HS-27A (cell line): ENCODE measurements at places on chromosomes 5 and 9.

- DNase-seq: no peak
These were observed 422.7 kb upstream of the PIK3R1 start for GRCh38 chr5:67792891-67793290.

GRCh38 chr5:51810592-51810991, 427.3 kb downstream of the ISL1 start:
- DNase-seq: no peak

DNA sequence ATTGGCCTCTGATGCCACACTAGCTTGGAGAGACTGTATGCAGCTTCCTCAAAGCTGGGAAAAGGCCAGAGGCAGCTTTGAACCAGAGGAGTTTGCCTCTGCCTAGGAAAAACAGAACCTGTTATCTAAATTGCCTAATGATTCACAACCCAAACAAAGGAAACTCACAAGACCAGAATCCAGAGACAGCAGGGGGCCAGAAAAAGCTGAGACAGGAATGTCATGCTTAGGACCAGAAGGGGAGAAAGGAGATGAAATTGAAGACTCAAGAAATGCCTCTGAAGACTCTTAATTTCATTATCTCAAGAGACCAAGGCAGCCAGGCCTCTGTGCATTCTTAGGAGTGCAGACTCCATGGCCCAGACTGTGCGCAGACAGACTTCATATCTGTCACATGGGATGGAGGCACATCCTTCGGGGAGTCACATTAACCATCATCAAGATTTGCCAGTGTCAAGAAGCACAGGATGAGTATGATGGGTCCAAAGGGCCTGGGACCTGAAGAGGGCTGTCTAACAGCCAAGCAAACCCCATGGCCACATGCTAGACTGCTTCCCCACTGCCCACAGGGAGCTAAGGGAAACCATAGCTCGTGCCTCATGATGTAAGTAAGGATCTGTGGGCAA, 57.3 kb downstream of the ARSB start:
- DNase-seq: no peak

DNA sequence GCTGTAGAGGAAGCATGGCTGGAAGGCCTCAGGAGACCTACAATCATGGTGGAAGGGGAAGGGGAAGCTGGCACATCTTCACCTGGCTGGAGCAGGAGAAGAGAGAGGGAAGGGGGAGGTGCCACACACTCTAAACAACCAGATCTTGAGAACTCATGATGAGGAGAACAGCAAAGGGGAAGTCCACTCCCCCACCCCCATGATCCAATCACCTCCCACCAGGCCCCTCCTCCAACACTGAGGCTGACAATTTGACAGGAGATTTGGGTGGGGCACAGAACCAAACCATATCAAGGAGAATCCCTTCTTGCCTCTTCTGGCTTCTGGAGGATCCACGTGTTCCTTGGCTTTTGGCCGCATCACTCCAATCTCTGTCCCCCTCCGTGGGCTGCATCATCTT, 13.1 kb upstream of the CMBL start:
- DNase-seq: no peak

GRCh38 chr5:135576075-135576599, 2.7 kb downstream of the CXCL14 start:
- DNase-seq: no peak

GRCh38 chr9:87579781-87580541, 82.3 kb downstream of the DAPK1 start:
- no peak for DNase-seq

DNA sequence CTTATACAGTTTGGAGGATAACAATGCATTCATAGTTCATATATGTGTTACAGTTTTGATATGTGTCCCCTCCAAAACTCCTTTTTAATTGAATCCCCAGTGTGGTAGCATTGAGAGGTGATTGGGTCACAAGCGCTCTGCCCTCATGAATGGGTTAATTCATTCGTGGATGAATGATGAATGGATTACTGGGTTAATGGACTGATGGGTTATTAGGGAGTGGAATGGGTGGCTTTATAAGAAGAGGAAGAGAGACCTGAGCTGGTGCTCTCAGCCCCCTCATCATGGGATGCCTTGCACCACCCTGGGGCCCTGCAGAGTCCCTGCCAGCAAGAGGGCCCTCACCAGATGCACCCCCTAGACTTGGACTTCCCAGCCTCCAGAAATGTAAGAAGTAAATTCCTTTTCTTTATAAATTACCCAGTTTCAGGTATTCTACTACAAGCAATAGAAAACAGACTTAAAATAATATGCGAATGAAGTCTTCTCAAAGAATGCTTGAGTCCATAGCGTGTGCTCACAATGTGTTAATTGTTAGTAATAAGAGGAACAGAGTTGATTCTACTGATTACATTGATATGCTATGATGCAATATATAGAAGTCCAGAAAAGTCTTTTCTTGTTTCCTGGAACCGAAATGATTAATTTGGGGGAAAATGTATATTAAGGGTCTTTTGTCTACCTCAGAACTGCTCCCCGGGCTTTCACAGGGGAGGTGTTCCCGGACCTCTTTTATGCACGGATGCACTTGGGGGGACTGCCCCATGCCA, 190.2 kb downstream of the ERCC6L2 start:
- DNase-seq: no peak

DNA sequence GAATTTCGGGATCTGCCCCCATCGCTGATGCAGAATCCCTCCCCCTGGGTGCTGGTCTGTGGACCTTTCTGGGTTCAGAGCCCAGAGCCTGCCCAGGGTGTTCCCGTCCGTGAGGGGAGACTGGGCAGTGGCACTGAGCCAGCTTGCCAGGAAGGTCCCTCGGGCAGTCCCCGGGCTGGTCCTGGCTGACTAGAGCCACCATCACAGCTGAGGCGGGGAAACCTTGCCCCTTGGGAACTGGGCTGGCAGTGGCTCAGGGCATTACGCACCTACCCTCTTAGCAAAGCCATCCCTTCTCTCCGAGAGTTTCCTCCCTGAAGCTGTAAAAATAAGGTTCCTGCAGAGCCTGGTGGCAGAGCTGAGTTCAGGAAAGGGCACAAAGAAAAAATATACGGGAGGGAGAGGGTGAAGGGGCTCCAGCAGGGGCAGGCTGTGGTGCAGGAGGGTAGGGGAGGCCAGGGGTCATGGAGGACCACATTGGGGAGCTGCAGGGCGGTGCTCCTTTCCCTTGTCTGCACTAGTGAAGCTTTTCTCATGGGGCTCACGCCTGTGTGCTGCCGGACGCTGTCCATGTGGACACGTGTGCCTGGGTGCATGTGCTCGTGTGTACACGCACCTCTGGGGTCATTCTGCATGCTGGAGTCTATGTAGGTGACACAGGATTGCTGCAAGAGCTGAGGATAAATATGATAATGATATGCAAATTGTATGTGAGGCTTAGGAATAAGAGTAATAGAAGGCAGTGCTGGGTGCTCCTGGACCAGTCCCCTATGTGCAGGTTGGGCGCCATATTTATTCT, 118.9 kb downstream of the LHX2 start:
- DNase-seq: no peak

DNA sequence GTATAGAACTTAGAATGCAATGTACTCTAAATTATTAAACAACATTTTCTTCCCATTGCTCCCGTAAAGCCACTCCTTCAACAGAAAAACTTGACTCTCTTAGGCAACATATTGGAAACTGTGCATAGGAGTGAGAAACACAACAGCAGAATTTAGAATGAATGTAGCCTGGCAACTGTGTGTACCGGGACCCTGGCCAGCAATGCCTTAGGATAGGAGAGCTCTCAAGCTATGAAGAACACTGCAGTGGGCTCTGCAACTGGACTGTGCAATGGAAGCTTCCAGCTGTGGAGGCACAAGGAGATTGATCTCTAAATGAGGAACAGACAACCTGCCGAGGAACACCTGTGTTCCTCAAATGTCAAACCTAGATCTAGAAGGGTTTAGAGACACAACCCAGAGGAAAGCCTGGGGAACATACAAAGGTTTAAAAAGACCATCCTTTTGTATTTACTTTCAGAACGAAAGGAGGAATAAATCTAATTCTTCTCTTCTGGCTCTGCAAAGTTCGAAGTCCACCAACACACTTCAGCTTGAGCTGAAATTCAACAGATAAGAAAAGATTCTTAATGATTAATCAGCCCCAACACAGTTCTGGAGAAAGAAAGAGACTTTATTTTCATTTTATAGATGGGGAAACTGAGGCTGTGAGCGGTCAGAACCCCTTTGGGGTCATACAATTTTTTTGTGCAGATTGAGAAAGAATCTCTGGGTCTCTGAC, 51.5 kb upstream of the ARL15 start:
- DNase-seq: no peak
